ENCODE measurements at places on chromosomes 12 and 14. TPM values are rescaled to one million over a fixed set of nuclear protein-coding genes. Genes with fewer than 3 reads are reported as not detected.

The RFLNA gene
- polyA plus RNA-seq, result 92.7 TPM

The NRXN3 gene
- not detected for polyA plus RNA-seq

The LRRC10 gene
- not detected for polyA plus RNA-seq

The PPP1R1A gene
- polyA plus RNA-seq, result 15.8 TPM

The EID3 gene
- polyA plus RNA-seq, result 0.67 TPM

The RNASE7 gene
- not detected for polyA plus RNA-seq

The SLCO1C1 gene
- polyA plus RNA-seq, result not detected

The PLEKHD1 gene
- polyA plus RNA-seq, result not detected

GRCh38 chr12:46089414-46090162 is 99.2 kb upstream of the SCAF11 start:
- no peak for DNase-seq

- no peak for DNase-seq
Measured at GRCh38 chr12:32254260-32254956, 144.9 kb upstream of the FGD4 start.

GRCh38 chr12:124938587-124938986 is 24.1 kb upstream of the UBC start:
- DNase-seq, result peak; percentile 49

DNA sequence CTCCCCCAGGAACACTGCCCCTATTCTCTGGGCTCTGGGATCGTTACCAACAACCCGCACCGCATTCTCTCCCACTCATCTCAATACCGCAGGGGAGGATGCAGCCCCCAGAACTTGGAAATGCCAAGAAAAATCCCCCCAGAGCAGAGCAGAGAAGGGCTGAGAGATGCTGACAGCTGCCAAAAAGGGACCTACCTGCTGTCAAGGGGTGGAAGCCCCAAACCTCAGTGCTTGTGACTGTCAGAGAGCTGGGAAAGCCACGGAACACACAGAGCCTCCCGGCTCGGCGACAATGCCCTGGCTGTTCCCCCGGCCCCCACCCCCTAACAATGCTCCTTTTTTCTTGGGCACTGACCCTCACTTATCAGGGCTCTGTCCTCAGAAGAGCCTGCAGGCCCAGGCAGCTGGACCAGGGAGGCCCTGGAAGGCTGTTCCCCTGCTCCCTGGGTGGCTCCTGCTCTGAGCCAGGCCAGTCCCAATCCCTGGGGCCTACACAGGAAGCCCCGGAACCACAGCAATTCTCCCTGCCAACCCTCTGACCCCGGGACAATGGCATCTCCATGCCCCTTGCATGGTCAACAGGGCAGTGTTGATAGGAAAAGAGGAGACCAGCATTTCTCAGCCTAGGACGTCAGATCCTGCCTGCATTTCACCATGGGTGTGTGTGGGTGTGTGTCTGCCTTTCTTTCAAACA is 78.9 kb downstream of the ITPK1 start:
- DNase-seq, result no peak

DNA sequence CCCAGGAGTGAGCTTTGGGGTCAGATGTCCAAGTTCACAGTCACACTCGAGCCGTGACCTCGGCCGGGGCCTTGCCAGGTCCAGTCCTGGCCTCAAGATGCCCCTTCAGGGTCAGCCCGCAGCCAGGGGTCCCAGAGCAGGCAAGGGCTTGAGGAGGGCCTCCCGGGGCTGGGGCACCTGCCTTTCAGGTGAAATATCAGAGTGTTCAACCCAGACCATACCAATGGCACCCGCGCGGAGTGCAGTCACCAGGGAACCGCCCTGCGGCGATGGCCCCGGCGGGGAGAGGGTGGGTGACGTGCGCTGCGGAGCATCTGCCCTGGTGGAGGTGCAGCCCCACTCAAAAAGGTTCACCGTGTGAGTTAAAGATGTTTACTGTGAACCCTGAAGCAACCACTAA is 16.9 kb downstream of the LRCOL1 start:
- peak; percentile 21 for DNase-seq

DNA sequence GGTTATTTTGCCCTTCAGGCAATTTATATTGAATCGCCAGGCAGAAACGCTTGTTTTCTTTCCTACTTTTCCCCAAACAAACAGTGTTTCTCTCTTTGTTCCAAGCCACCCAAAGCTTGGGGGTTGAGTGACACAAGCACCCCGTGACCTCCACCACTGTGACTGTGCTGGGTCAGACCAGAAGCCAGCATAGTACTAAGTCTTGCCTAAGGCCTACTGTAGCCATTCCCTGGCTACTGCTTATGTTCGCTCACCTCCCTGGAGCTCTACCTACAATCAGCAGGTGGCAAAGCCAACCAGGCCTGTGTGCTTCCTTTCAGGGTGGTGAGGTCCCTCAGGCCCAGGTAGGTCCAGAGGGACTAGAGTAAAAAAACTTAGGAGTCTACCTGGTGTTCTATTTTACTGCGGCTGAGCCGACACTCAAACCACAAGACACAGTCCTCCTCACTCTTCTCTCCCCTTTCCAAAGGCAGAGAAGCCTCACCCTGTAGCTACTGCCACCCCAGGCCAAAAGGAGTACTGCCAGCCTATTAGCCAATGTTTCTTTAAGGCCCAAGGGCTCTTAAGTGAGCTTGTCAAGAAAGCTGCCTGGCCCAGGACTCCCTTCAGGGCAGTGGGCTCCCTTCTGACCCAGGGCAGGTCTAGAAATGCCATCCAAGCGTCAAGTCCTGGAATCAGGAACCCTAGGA is 411.8 kb upstream of the MIS18BP1 start:
- no peak for DNase-seq

- DNase-seq, result no peak
Measured at GRCh38 chr12:28108599-28108998, 81.7 kb upstream of the CCDC91 start.

- no peak for DNase-seq
Measured at GRCh38 chr14:50620341-50620740, 47.8 kb downstream of the SAV1 start.

DNA sequence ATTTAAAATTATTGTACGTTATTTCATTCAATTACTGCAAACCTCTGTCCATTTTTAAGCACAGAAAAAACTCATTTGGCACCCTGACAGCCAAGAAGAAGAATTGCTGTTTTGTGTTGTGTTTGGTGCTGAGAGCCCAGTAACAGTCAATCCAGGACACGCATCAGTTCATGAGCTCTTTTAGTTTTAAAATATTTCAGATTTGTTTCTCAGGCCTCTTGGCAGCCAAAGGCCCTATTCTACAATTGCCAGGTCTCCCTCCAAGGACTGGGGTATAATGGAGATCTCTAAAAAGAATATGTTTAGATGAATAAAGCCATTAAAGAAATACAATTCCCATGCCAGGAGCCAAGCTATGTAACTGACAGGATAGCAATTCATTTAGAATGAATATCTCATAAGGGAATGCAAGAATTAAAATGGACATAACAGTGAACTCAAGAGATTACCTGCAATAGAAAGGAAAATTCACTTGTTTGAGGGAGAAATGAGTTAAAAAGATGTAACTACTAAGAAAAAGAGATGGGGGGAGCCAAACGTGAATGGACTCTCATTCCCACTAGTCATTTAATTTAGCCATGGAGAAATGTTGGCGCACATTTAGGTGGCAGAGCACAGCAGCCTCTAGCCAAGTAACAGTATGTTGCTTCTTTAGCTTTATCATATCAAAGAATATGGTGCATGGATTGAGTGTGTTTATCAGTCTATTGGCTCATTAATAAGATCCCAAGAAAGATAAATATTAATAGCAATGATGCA is 140.6 kb upstream of the PELI2 start:
- DNase-seq, result no peak

GRCh38 chr12:122437656-122438121 is 15.2 kb upstream of the CLIP1 start:
- DNase-seq, result no peak

DNA sequence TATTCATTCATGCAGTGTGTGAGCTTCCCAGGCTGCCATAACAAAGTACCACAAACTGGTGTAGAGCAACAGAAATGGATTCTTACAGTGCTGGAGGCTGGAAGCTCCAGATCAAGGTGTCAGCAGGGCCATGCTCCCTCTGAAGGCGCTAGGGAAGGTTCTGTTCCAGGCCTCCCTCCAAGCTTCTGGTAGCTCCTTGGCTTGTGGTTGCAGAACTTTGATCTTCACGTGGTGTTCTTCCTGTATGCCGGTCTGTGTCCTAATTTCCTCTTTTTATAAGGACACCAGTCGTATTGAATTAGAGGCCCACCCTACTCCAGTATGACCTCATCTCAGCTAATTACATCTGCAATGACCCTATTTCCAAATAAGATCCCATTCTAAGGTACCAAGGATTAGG is 3.1 kb downstream of the OTUB2 start:
- DNase-seq, result peak; percentile 35

- DNase-seq, result no peak
Measured at GRCh38 chr12:63023926-63024325, 89.0 kb upstream of the PPM1H start.

DNA sequence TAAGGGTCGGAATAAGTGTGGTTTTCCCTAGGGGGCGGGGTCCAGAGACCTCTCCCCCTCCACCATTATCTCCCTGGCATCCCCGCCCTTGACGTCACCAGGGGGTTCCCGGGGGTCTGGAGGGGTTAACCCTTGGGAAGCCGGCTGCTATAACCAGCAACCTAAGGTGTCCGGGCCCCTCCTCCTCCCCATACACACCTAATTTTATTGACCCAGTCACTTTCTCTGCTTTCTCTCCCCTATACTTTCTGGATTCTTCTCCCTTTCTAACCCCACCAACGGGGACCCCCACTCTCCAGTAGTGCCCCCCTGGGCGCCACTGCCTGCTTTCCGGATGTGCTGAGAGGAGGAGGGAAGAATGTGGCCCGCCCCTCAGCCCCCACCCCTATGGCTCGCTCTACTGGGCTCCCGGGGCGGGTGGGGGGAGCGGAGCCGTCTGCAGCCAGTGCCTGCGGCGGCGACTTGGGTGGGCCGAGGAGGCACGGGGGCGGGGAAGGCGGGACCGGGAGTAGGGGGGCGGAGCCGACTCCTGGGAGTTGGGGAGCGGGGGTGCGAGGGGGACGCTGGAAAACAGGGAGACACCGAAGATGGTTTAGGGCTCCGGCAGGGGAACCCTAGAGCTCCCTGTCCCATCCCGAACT is 1.8 kb downstream of the GLI1 start:
- DNase-seq, result peak; percentile 72

DNA sequence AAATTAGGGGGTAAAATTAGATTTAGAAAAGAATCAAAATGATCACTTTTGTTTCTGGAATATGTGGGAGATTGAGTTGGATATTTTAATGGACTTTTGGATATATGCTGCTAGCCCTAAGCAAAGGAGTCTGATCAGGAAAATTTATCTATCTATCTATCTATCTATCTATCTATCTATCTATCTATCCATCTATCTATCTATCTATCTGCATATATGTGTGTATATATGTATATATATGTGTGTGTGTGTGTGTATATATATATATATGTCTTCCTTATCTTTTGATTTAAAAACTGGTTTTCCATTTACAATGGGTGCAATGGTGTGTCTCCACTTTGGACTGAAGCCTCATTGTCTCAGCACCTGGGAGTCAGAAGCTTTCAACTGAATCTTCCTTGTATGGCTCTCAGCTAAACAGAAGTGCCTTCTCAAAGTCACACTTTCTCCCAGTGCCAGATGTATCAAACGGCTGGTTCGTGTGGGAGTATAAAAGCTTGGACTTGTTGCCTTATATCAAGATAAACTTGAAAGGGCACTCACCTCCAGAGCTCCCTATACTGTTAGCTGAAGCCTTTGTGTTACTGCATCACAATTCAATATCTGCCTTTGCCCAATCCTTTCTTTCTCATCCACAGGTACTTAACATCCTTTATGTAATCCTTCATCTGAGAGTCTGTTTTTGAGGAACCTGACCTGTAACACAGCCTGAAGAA is 31.6 kb upstream of the CD69 start:
- no peak for DNase-seq

GRCh38 chr12:6343518-6343917 is 1.6 kb upstream of the TNFRSF1A start:
- peak; percentile 71 for DNase-seq

GRCh38 chr12:105357162-105357691 is 26.7 kb downstream of the C12orf75 start:
- peak; percentile 26 for DNase-seq

DNA sequence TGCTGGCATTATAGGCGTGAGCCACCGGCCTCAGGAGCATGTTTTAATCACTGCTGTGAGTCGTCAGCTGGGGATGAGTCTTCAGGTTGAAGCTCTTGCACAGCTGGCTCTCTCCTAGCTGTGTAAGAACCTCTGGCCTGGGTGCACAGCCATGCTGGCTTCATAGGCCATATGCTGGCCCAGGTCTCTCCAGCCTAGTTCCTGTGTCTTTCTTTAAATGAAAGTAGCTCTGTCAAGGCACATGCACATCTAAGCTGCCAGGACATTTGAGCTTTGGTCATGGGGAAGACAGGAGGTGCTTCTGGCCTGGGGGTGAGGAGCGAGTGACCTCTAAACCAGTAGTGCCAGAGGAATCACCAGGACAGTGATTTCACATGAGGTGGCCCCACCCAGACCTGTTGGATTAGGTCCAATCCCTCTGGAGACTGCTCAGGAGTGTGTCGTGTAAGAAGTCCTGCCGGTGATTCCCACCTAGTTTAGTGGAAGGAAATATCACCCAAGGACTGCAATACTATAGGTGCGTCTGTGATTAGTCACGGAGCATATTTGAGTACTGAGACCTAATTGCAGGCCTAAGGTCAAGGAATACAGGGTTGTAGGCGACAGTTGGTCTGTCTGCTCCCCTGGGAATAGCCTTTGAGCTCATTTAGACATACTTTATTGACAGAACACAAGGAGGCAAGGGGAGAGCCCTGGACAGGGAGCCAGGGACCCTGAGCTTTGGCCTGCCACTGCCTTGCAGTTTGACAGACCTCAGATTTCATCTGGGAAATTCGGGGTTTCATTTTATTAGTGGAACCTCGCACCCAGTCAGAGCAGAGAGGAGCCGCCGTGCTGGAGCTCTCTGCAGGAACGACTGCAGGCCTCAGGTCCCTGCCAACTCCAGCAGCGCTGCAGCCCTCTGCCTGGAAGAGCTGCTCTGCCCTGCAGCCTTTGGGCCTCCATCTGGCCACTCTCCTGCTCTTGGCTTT is 67.0 kb downstream of the ANKRD9 start:
- peak; percentile 93 for DNase-seq

DNA sequence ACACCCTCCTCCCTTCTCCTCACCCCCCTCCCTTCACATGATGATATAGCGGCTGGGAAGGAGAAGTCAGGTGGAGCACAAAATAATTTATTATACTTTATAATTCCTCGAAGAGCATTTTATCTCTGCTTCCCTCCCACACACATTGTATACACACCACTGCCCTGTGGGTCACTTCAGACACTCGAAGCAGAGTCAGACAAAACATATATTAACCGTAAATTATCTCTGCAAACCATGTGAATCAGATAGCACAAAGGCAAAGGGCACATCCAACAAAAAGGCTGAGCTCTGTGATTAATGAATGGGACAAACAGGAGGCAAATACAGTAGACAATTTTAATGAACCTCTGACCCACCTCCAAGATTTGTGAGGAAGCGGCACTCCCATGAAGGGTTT is 450.7 kb downstream of the GALC start:
- DNase-seq, result no peak

- DNase-seq, result no peak
Measured at GRCh38 chr14:90319173-90319572, 12.6 kb downstream of the NRDE2 start.

All from small intestine (tissue), 16 donors.